Mesothelial cell of epicardium (in vitro differentiated cells): ENCODE measurements at places on chromosomes 3 and 15.
A peak's percentile ranks its signal among the peaks of the same experiment; 100 is the strongest.

GRCh38 chr3:134753999-134754742 lies 40.9 kb upstream of the EPHB1 start:
- no peak for DNase-seq

DNA sequence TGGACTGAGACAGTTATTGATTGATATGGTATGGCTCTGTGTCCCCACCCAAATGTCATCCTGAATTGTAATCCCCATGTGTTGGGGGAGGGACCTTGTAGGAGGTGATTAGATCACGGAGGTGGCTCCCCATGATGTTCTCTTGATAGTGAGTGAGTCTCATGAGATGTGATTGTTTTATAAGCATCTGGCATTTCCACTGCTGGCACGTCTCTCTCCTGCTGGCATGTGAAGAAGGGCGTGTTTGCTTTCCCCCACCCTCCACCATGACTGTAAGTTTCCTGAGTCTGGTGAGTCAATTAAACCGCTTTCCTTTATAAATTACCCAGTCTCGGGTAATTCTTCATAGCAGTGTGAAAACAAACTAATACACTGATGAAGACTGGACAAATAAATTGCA lies 105.6 kb upstream of the MELTF start:
- no peak for DNase-seq

- no peak for DNase-seq
Measured at GRCh38 chr3:188926111-188926510, 245.7 kb upstream of the TPRG1 start.

GRCh38 chr3:175398676-175399075 lies 539.5 kb downstream of the NAALADL2 start:
- no peak for DNase-seq

DNA sequence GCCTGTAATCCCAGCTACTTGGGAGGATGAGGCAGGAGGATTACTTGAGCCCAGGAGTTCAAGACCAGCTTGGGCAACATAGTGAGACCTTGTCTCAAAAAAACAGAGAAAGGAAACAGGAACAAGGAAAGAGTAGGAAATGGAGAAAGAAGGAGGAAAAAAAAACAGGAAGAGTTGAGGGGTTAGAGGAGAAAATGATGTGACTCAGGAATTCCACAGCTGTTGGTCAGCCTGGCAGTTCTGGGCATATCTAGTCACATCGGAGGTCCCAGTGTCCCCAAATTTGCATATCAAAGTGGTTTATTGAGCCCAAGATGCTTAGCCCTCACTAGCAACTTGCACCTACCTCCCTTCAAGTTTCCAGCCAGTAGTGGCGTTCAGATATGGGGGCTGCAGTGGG lies 18.8 kb upstream of the JMJD7 start:
- no peak for DNase-seq

- no peak for DNase-seq
Measured at GRCh38 chr15:31273258-31273941, 53.2 kb upstream of the KLF13 start.

- no peak for DNase-seq
Measured at GRCh38 chr3:171936191-171936841, 93.2 kb downstream of the TMEM212 start.

GRCh38 chr3:114730397-114730796 lies 416.7 kb downstream of the ZBTB20 start:
- no peak for DNase-seq

GRCh38 chr3:158105710-158106253 lies 438 bp downstream of the SHOX2 start:
- DNase-seq = peak; percentile 48

- DNase-seq = no peak
Measured at GRCh38 chr15:67501836-67502461, 19.0 kb upstream of the C15orf61 start.

DNA sequence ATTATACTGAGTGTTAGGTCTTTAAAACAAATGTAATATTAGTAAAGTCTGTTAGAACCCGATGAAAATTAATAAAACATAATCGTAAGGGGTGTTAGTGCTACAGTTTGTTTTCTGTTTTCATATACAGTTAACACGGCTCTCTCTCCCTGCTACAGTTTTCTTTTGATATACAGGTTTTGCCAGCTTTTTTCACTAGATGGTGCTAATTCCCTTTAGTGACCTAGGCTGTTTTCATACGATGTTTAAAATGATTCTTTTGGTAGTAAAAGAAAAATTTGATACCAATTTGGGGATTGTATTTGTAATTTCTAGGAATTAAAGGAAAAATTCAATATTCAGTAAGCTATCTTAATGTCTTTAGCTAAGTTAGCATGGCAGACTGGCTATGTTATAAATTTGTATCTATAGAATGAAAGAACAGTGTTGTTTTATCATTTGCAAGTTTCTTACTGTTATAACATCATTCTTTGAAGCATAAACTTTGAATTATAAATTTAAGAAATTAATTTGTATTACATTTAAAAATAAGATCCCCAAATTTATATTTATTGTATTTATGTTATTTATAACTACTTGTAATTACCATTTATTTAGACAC lies 11.5 kb downstream of the APH1B start:
- DNase-seq = no peak

- DNase-seq = no peak
Measured at GRCh38 chr15:89389841-89390603, 55.4 kb upstream of the POLG start.

DNA sequence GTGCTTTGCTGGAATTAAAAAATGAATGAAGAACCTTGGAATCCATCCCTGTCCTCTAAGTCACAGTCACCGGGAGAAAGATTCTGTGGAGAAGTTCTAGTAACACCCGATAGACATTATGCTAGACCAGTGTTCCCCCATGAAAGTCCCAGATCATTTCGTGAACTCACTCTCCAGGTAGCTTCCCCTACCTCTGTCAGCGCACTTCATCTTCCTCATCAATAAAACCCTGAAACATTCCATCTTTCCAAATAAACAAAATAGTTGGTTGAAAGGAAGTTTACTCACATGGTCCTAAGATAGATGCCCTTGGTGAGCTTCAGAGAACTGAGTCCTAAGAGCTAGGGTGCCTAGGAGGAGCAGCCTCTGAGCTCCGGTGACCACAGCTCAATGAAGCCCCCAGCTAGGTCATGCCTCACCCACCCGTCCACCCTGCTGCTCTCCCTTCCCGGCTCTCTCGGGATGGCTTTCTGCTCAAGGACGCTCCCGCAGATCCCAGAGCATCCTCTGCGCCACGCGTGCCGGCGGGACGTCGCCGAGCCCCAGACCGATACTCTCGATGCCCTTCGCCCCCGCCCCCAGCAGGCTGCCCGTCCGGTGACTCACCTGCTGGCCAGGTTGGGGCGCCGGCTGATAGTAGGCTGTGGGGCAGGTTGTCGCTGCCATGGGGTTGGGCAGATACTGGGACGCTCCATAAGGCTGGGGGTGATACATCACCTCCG lies 776 bp downstream of the VGLL3 start:
- peak; percentile 48 for DNase-seq

DNA sequence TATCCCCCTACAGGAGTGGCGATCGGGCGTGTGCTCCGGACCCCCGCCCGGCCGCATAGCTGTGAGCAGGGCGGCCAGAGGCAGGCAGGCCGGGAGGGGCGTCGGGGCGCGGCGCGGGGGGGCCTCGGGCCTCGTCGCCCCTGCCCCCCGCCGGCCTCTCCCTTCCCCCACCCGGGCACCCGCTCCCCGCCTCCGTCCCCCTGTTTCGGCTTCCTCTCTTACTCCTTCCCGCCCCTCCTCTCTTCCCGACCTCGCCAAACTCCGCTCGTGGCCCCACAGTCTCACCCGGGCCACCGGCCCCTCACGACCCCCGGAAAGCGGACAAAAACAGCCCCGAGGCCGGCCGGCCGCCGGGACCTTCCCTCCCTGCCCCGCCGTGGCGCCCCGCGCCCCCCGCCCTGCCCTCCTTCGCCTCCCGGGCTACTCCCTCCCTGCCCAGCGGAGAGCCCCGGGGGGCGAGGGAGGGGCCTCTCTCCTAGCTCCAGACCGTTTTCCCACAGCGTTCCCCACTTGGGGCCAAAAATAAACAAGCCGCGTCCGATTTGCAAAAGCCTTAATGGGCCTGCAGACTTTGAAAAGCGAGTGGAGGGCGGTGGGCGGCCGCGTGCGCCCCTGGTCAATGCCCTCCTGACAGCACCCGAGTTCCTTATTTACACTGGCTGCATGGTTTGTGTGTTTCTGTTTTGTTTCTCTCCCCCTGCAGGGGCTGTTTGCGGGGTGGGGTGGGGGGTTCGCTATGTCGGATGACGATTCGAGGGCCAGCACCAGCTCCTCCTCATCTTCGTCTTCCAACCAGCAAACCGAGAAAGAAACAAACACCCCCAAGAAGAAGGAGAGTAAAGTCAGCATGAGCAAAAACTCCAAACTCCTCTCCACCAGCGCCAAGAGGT lies 1.0 kb downstream of the UBE2E1 start:
- peak; percentile 25 for DNase-seq

- no peak for DNase-seq
Measured at GRCh38 chr3:98921957-98922356, 20.5 kb upstream of the DCBLD2 start.

DNA sequence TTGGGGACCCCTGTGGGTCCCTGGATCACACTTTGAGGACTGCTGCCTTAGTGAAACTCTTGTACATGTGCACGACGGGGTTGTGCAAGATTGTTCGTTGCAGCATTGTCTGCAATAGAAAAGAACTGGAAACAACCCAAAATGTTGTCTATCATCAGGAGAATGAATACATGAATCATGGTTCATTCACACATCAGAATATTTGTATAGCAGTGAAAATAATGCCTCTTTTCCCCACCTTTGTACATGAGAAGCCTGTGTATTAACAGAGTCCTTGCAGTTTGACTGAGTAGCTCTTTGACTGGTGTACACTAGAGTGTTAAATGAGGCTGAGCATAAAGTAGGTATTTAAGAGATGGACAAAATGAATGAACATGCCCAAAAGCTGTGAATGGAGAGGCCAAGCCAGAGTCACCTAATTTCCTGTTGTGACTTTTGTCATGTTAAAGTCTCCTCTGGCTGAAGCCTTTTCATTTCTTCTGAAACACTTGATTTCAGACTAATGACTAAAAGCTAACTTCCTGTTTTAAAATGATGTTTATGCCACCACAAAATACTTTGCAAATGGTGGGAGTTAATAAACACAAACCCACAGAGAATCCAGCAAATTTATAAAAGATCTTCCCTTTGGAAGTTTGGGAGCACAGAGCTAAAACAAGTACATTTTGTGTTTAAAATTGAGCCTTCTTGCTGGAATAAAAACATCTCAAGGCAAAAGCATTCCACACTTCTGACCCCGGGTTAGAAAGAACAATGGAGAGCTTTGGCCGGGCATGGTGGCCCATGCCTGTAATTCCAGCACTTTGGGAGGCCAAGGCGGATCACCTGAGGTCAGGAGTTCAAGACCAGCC lies 20.6 kb upstream of the USP3 start:
- no peak for DNase-seq

DNA sequence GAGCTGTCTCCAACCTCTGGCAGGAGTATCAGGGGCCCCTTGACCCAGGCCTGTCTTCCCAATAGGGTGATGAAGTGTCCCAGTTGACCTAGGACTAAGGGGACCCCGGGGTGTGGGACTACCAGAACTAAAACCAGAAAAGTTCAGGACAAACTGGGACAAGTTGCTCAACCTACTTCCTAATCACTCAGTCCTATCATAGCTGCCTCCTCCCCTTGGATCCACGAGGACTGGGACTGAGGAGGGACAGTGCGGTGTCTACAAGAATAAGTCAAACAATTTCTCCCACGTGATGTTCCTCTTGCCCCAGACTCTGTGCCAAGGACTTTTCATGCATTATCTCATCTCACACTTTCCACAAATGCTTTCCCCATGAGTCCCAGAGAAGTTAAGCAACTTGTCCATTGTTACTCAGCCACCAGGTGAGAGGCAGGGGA lies 49.4 kb upstream of the SLCO2A1 start:
- no peak for DNase-seq
